ENCODE measurements at places on chromosomes 6 and 20.

DNA sequence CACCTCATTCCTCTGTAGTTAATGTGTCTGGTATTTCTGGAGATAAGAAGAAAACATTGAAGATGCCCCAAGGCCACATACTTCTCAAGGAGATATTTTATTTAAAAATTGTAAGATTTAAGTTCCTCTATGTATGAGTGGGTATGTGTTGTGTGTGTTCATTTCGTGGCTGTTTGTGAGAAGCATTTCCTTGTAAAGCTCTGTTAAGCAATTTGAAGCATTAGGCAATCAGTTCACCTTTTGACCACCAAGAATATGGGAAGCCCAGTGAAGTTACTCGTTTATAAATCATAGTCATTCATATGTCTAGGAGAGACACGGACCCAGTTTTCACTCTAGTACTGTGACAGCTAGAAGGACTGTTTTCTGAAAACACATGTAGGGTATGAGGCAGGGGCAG is 717.6 kb upstream of the MAP3K7 start:
- DNase-seq, result no peak

DNA sequence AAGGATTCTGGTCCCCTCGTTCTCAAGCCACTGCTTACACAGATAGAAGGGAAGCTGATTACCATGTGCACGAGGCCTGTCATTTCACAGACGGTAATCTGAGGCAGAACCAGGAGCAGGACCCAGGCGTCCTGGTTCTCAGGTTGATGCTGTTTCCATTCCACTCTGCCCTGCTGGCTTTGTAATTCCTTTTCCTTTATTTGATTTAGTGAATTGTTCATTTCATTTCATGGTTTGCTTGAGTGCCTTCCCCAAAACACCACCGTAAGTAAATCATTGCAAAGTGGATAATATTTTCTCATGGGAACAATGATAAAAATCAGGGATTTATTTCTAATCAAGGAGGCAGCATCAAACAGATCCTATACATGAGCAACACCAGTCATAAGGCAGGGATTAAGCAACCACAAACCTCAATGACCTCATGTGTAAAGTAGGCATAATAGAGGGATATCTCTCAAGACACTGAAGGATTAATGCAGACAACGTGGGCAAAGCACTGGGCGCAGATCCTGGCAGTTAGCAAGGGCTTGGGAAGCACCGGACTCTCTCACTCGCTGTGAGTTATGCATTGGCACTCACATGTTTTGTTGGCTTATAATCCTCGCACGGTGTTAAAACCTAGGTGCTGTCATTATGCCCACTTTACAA is 229.5 kb upstream of the FOXQ1 start:
- no peak for DNase-seq

DNA sequence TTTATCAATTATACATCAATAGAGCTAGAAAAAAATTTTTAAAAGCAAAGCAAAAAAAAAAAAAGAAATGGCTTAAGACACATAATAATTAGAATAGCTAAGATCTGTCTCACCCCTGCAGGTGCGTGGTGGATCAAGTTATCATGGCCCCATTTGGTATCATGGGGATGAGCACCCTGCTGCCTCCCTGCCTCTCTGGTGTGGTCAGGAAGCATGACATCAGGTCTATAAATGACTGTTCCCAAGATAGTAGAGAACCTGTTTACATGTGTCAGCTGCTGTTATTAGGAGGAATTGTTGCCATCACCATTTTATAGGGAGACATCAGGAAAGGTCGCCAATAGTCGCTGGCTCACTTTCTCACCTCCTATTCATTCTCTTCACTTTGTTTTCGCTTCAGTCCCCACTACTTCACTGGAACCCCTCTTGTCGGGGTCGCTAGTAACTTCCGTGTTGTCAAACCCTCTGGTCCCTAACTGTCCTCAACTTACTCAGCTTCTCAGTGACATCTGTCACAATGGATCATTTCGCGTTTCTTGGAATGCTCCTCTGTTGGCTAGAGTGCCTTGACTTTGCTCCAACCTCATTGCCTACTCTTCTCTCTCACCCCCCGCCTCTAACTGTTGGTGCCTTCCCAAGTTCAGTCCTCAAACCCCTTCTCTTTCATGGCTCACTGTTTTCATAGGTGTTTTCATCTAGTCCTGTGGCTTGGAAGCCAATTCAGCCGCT is 4.7 kb downstream of the DNTTIP1 start:
- DNase-seq, result no peak

GRCh38 chr6:33583591-33584155 is 3.6 kb upstream of the BAK1 start:
- no peak for DNase-seq

DNA sequence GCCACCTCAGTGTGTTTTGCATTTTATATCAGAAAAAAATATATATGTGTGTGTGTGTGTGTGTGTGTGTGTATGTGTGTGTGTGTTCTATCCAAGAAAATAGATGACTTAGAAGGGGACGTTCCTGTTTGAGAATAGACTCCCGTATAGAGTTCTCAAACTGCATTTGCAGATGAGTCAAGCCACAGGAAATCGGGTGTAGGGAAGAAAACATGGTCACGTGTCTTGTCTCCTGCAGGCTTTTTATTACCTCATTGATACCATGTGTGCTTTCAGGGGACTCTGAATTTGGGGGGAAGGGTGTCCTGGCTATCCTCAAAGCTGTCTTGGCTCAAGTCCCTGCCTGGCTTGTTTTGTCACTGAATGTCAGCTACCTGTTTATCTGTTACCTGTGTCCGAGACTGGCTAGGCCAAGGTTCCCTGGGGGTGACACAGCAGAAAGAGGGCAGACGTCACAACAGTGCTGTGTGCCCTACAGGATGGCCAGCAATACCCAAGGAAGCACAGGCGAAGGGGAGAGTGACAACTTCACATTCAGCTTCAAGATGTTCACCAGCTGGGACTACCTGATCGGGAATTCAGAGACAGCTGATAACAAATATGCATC is 55.7 kb upstream of the NOP56 start:
- DNase-seq, result no peak

GRCh38 chr6:129312880-129313279 is 397.1 kb downstream of the ARHGAP18 start:
- DNase-seq, result no peak

DNA sequence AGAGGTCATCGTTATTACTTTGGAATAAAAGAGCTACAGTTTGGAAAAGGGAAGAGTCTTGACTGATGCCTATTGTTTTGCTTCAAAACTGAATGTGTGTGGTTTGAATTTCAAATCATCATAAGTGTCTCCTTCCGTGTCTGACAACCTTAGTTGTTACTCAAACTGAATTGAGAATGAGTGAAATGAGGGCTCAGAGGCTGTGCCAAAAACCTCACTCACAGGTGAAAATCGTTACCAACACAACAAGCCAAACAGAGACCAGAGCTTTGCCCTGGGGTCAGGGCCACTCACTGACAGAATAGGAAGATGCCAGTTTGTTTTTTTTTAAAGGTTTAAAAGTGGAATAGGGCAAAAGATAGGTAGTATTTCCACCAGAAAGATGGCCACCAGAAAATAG is 15.2 kb upstream of the SIRT5 start:
- no peak for DNase-seq

- no peak for DNase-seq
Observed at GRCh38 chr6:128370072-128370471, 150.3 kb downstream of the PTPRK start.

GRCh38 chr20:24821391-24821790 is 127.7 kb upstream of the CST7 start:
- peak; percentile 73 for DNase-seq

DNA sequence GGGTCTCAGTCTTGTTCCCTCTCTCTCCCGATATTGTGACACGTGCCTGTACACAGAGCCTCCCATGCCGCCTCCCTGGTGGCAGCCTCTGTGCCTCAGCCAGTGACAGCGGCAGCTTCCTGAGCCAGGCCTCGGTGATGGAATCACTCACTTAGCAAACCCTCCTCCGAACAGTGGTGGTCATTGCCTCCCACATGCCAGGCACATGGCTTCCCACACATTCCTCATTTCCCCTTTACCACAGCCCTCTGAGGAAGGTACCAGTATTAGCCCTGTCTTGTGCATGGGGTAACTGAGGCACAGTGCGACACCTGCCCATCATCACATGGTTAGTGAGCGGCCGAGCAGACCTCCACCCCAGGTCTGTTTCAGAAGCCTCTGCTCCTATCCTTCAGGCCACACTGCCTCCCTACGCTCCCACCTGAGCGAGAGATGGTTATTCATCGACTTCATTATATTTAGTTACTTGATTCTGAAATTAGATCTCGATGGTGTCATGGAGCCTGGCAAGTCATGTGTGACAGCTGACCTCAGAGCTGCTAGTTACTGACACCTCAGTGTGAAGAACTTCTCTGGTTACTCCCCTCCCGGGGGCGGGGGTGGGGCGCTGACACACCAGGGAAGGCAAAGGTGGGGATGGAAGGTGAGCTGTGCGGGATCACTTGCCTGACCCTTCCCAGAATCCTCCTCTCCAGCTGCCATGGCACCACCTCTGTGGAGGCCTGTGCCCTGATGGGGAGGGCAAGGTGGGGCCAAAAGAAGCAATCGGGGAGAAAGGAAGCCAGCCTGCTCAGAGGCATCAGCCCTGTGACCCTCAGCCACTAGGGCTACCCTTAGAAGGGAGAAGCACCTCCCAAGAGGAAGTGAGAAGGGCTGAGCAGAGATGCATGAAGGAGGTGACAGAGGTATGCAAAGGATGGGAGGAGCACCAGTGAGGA is 17.9 kb downstream of the MDGA1 start:
- DNase-seq, result no peak

DNA sequence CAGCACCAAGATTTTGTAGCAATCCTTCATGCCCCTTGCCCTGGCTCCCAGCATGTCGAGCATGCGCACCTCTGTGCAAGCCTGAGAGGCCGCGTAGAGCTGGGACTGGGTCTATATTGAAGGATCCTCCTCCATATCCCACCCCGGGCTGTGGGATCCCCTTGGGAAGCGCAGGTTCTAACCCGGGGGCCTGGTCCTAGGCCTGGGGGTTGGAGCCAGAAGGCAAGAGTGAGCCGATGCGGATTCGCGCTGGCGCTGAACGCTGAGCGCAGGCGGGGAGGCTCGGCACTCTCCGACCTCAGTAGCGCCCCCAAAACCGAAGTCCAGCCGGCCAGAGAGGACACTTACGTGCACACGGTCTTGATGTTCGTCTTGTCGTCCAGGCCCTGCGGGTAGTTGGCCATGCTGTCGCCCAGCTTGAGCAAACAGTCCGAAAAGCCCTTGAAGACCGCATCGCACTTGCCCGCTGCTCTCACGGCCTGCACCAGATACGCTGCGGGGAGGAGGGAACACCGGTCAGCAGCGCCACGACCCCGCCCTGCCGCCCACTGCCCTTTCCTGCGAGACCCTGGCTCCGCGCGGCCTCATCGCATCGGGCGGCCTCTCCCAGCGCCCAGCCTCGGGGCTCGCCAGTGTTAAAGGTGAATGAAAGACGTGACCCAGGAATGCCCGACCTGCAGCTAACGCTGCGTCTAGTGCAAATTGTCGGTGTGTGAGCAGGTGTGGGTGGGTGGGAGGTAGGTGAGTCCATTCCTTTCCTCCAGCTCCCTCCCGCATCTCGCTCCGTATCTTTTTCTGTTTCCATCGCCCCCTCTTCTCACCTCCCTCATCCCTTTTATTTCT is 4.5 kb downstream of the NRN1 start:
- no peak for DNase-seq

- DNase-seq, result no peak
Observed at GRCh38 chr20:18267815-18268214, 20.5 kb upstream of the ZNF133 start.

GRCh38 chr6:134456226-134456625 is 138.3 kb upstream of the SGK1 start:
- DNase-seq, result no peak

GRCh38 chr6:80235647-80236046 is 129.2 kb downstream of the BCKDHB start:
- DNase-seq, result no peak

GRCh38 chr6:126537061-126537816 is 197.3 kb downstream of the CENPW start:
- DNase-seq, result no peak

DNA sequence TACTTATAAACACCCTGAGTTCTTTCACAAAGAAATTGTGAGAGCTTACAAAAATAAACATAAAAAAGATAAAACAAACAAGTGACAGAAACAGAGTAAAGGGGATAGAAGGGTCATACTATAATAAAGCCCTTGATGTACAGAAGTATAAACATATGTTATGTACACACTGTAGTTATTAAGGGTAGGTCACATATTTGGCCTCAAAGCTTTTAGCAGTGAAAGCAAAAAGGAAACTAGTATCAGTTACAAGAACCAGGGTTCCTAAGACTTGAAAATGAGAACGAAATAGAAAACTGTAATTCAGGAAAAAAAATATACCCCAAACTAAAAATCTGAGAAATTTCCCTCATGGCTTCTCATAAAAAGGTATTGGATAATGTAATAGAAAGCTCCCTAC is 380.6 kb downstream of the HDGFL1 start:
- no peak for DNase-seq

GRCh38 chr6:29628419-29629281 is 4.3 kb downstream of the GABBR1 start:
- DNase-seq, result peak; percentile 64

DNA sequence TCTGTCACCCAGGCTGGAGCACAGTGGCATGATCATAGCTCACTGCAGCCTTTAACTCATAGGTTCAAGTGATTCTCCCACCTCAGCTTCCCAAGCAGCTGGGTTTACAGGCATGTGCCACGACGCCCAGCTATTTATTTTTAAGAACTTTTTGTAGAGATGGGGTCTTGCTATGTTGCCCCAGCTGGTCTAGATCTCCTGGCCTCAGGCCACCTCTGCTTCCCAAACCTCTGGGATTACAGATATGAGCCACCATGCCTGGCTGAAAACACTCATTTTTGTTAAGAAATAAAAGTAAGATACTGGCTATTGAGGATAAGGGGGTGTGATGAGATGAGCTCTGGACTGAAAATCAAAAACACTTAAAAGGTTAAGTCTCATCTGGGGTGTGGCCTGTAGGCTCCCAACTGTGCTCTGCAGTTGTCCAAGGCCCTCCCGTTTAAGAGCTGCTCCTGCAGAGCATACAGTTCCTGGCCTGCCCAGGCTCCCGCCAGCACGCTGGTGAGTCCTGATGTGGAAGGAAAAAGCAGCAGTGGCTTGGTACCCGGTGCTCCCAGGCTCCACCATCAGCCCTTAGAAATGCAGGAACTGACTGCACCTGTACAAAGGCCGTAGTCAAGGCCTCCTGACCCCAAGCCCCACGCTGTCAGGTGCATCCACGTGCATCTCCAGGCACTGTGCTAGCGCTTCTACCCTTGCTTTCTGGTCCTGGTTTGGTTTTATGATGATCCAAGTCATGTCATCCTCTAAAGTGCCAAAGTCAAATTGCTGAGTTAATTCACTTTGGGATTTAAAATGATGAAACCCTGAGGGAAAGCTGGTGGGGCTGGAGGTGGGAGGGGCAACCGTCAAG is 111.5 kb downstream of the TMEM242 start:
- DNase-seq, result no peak

- DNase-seq, result no peak
Observed at GRCh38 chr6:36940027-36940426, 14.5 kb upstream of the PI16 start.

DNA sequence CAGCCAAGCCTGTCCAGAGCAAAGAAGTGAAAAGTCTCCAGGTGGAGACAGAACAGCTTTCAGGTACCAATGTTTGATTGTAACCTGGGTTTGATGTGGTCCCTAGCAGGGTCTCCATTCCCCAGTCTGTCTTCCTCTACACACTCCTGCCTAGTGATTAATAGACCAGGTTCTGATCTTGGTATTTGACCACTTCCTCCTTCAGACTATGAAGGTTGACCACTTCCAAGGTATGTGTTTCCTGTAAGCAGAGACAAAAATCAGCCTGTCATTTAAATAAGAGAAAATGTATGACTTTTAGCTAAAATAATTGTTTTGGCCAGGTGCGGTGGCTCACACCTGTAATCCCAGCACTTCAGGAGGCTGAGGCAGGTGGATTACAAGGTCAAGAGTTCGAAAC is 41.8 kb upstream of the TOP1 start:
- no peak for DNase-seq

- no peak for DNase-seq
Observed at GRCh38 chr6:90168693-90169131, 127.9 kb downstream of the BACH2 start.

Measured in posterior cingulate gyrus (tissue), 11 donors.